ENCODE measurements at places on chromosomes 3 and 15.

GRCh38 chr15:51046799-51047449 is 47.8 kb downstream of the TNFAIP8L3 start:
- DNase-seq: no peak

GRCh38 chr3:118890206-118890605 is 144.4 kb downstream of the IGSF11 start:
- DNase-seq: no peak

- no peak for DNase-seq
These were observed 101.1 kb downstream of the GREM1 start for GRCh38 chr15:32818758-32819447.

GRCh38 chr3:161796780-161797179 is 300.2 kb downstream of the OTOL1 start:
- no peak for DNase-seq

DNA sequence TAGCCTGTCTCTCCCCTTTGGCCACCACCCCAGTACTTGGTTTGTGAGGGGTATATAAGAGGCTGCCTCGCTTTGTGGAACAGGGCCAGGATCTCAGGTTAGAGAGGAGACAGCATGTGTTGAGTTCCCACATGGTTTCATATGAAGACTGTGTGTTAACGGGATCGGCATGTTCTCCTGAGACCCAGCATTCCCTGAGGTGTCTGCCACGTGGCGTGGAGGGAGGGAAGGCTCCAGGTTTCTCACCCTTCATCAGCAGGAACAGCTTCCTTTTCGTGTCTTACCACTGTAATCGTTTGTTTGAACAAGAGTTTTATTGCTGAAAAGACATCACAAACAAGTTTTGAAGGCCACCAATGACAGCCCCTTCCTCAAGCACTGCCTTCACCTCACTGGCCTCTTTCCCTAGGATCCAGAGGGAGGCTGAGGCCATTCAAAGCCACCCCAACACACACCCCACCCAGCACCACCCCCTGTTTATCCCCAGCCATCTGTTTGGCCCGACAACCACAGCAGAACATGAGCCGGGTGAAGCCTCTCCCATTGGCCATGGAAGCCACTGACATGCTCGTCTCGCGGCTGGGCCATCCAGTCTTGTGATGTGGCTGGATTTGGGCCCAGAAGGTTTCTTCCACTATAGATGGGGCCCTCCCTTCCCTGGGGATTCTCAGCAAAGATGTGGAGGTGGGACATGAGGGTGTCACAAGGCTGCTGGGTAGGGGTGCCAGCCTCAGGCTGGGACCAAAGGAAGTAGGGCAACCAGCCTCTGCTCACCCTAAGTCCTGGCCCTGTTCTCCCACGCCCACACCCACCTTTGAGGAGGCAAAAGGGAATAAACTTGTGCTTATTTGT is 10.0 kb downstream of the BHLHE40 start:
- no peak for DNase-seq

GRCh38 chr3:150174179-150174578 is 203.5 kb upstream of the PFN2 start:
- no peak for DNase-seq

DNA sequence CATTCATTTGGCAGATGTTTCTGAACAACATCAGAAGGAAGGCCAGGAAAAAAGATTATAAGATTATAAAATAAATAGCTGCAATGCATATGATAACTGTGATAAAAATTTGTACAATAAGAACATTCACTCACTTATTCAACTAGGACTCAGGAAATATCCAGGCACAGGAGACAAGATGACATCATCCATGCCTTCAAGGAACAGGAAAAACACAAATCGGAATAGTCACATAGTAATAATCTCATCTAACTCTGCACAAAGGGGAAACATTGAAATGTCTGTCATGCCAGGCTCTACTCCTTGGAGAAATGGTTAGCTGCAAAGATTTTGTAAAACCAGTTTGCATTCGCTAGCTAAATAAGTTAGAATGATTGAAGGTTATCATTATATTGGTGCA is 233.5 kb upstream of the AGTR1 start:
- DNase-seq: no peak

DNA sequence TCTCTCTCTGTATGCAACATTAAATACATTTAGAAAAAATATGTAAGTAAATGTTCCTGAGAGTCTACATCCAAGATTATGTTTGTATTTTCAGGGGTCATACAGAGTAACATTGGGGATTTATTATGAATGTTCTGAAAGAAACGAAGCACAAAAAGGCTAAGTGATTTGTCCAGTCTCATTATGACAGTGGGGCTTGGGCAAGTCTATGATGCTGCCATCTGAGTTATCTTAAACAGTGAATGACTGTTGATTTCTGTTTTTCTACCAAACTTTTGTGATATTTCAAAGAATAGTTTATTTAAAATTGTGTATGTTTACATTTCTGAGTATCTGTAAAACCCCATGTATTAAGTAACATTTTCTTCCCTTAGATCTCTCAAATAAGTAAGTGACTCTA is 481.2 kb upstream of the ZNF717 start:
- no peak for DNase-seq

DNA sequence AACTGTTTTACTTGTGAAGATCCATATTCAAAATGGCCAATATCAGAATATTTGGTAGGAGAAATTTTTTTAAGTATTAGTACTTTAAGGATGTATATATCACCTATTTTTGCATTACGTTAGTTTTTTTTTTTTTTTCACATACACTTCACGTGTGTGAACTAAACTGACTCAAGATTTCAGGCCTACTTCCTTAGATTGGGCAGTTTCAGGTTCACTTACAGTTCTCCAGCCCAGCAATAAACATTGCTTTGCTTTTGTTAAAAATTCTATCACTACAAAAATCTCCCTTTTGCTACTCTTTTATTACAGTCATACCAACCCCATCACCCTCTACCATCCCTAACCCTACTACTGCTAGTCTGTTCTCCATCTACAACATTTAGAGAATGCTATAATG is 183.6 kb downstream of the KCNH8 start:
- DNase-seq: no peak

DNA sequence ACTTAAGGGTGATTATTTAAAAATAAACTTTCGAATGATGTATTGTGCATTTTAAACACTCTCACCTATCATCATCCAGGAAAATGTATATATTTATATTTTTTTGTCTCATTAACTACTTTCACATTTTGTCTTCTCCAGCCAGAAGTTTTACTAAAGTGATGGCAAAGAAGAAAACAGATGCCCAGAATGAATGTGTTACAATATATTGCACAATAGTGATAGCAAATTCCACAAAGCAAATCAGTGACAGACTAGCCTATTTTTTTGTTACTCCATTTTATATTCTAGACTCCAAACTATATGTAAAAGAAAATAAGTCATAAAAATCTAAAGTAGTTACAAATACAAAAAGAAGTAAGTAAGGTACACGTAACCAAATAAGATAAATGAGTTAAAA is 414.7 kb downstream of the EPHA3 start:
- no peak for DNase-seq

DNA sequence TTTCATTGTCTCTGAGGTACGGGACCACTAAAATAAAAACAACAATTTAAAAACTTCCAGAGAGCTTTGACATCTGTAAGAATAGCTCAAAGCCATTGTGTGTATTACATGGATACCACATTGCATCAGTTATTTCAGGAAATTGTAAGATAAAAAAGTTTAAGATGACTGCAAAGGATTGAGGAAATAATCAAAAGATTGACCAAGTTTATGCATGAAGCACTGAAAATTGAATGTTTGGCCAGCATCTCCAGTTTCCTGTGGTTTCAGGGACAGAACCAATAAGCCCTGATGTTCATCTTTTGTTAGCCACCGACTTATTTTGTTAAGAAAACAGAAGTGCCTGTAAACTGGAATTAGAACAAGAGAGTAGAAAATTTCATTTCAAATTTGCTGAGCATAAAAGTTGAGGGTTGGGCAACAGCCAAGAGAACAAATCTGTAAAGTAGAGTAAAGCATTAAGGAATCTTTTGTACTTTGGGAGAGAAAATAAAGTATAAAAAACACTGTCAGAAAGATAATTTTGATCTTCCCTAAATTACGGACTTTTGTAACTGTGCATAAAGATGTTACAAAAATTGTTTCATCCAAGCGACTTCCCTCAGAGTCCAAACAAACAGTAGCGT is 211.5 kb upstream of the P2RY1 start:
- peak; percentile 78 for DNase-seq

GRCh38 chr3:128014548-128014947 is 37.7 kb upstream of the SEC61A1 start:
- DNase-seq: no peak

DNA sequence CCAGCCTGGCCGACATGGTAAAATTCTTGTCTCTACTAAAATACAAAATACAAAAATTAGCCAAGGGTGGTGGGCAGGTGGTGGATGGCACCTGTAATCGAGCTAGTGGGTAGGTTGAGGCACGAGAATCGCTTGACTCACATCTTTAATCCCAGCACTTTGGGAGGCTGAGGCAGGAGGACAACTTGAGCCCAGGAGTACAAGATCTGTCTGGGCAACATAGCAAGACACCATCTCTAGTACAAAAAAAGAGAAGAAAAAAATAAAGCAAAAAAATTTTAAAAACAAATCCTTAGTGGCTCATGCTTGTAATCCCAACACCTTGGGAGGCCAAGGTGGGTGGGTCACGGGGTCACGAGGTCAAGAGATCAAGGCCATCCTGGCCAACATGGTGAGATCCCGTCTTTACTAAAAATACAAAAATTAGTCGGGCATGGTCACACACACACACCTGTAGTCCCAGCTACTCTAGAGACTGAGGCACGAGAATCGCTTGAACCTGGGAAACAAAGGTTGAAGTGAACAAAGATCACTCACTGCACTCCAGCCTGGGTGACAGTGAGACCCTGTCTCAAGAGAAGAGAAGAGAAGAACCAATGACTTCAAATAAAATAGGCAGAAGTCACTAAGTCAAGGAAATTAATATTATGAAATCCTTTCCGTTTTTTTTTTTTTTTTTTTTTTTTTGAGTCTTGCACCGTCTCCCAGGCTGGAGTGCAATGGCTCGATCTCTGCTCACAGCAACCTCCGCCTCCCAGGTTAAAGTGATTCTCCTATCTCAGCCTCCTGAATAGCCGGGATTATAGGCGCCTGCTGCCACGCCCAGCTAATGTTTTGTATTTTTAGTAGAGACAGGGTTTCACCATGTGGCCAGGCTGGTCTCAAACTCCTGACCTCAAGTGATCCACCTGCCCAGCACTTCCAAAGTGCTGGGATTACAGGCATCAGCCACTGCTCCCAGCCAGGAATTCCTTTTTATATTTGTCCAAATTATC is 4.9 kb downstream of the RHOA start:
- DNase-seq: no peak

DNA sequence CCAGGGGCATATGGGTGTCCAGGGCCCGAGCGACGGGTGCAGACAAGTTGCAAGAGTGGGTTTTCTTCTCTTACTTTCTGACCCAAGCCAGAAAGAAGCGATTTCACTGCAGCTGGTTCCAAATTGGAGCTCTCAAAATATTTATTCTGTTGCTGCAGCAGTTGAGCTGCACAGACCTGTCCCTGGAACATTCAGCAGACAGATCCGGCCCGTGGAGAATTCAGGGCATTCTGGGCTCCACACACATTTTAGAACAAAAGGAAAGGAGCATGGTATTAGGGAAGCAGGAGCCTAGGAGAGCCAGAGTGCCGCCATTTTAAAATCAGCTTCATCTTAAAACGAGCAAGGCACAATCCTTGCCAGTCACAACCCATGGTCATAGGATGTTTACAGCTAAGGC is 135.3 kb upstream of the TPM1 start:
- no peak for DNase-seq

DNA sequence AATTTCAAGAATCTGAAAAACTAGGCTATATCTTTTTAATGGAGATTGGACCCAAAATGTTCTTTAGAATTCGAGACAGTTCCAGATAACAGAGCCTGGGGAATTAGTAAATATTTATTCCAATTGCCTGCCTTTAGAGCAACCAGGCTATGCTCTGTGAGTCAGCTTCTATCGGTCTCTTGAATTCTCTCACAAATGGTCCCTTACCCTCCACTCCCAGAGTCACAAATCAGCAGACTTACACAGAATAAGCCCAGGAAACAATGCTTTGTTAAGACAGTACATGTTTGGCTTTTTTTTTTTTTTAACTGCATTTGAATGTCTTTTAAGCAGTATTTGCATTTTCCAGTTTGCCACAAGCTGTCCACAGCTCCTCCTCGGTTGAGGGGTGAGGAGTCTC is 460.7 kb upstream of the CBLB start:
- no peak for DNase-seq

GRCh38 chr3:162165346-162165745 is 668.7 kb downstream of the OTOL1 start:
- no peak for DNase-seq

DNA sequence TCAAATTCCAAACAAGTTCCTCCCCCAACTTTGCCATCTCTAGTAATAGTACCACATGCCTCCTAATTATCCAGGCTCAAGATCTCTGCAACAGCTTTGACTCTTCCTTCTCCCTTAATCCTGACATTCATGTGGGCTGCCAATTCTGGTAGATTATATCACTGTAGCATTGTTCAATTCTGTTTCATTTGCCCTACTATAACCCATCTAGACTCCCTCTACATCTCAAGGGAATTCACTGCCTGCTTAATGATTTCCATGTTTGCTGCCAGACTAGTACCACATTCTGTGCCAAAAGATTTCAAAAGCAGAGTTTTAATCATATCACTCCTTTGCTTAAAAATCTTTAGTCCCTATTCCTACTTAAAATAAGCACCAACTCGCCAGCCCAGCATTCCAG is 34.6 kb upstream of the PPIB start:
- peak; percentile 75 for DNase-seq

DNA sequence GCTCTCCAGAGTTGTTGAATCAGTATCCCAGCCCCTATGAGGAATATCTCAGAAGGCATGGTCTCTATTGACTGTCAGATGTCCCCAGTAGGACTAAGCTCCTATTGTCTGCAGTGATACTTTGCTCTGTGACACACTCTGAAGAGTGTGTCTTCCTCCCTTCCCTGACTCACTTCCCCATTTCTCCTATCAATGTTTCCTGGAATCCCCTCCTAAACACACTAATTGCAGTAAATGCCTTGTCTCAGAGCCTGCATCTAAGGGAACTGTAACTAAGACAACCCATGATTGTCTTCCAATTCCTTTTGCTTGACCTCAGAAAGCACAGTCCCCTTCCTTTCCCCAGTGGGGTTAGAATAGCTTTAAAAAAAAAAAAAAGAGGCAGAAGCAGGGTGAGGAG is 397.3 kb upstream of the PROK2 start:
- DNase-seq: no peak

DNA sequence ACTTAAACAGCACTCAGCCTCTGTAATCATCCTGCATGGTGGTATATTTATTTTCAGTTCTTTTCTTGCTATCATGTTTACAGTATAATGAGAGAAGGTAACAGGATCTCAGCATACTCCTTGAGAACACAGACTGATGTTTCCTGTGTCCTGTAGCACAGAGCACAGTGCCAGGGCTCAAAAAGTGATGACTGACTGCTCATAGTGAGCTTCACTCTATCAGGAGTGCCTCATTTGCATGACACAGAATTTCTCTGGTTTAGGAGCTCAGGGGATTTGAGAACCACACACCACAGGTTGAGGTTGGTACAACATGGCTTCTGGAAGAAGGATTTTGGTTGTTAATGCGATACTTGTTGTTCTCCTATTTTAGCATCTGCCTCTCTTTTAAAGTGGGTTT is 68.5 kb upstream of the SLC2A2 start:
- no peak for DNase-seq

All from cardiac muscle cell (in vitro differentiated cells and primary cell).